ENCODE measurements at places on chromosomes 6 and 20.

DNA sequence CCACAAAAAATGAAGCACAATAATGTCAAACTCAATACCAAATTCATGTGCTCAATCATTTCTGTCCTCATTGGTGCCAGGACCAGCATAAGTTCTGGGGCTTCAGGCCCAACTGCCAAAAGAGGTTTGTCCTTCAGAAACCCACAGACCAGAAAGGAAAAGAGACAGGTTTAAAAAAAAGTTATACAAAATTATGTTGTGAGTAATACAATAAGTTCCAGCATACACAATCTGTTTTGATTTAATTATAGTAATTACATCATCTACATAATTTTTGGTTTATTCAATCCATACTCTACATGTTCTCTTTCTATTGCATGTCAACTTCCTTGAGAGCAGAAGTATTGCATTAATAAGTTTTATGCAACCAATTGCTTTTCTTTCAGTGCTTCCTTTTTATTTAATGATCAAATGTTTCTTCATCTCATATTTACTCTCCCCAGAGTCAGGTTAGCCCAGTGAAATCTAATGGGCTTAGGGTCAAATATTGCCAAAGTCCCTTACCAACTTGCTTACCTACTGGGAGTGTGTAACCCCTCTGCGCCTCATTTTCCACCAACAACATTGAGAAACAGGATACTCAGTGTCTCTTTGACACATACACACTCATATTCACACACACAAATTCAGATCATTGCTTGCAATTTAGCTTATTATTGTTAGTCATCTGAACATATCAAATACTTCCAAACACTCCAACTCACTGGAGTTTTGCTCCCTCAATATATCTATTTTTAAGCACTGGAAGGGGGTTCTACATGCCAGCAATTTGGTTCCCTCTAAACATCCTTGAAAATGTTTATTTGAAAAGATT, 424.4 kb upstream of the MARCKS start:
- no peak for DNase-seq

GRCh38 chr6:82968708-82969107, 96.9 kb downstream of the UBE3D start:
- DNase-seq, result no peak

GRCh38 chr20:15512916-15513315, 1060.3 kb downstream of the KIF16B start:
- DNase-seq, result no peak

- no peak for DNase-seq
Observed at GRCh38 chr6:87572883-87573282, 16.9 kb downstream of the RARS2 start.

- no peak for DNase-seq
Observed at GRCh38 chr6:36766399-36766945, 68.8 kb downstream of the RAB44 start.

GRCh38 chr6:92114091-92114675, 1305.2 kb downstream of the EPHA7 start:
- no peak for DNase-seq

GRCh38 chr20:57458400-57459160, 66.4 kb downstream of the CTCFL start:
- DNase-seq, result no peak

GRCh38 chr6:137800762-137801161, 66.3 kb upstream of the TNFAIP3 start:
- DNase-seq, result no peak

GRCh38 chr6:49225471-49225870, 237.6 kb downstream of the MMUT start:
- DNase-seq, result no peak

DNA sequence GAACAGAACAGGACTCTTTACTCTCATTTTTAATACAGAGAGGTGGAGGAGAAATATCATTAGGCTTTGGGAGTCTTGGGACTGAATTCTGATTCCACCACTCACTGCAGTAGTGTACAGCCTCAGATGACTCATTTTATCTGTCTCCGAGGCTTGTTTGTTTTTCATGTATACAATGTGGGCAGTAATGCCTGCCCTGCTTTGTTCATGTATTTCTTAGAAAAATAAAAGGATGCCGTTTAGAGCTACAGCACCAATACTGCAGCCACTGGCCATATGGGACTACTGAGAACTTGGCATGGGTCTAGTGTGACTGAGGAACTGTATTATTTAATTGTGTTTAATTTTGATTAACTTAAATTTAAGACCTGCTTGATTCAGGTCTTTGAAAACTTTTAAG, 41.2 kb upstream of the JAG1 start:
- no peak for DNase-seq

DNA sequence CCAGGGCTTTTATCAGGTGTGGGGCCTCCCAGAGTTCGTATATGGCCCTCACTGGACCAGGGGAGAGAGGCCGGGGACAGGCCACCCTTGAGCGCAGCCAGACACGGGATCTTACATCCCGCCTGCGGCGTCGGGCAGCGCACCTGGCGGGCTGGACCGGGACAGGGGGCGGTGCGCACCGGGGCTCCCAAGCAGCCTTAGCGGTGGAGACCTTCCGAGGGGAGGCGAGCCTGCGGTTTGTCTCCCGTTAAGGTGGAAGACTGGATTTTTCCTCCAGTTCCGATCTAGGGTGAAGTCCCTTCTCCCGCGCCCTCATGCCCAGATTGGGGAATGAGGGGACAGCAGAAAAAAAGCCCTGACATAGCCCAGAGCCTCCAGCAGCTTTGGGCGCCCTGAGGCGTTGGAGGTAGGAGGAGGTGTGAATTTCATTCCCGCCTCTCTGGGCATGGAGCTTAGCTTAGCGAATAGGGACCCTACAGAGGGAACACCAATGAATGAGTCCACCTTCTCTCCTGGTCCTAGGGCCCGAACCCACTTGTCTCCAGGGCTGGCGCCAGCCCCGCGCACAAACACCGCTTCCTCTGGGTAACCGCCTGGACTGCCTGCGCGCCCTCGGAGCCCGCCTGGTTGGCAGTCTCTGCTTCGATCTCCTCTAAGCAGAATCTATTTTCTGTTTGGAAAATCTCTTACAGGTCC, 6.7 kb upstream of the LAMP5 start:
- peak; percentile 33 for DNase-seq

DNA sequence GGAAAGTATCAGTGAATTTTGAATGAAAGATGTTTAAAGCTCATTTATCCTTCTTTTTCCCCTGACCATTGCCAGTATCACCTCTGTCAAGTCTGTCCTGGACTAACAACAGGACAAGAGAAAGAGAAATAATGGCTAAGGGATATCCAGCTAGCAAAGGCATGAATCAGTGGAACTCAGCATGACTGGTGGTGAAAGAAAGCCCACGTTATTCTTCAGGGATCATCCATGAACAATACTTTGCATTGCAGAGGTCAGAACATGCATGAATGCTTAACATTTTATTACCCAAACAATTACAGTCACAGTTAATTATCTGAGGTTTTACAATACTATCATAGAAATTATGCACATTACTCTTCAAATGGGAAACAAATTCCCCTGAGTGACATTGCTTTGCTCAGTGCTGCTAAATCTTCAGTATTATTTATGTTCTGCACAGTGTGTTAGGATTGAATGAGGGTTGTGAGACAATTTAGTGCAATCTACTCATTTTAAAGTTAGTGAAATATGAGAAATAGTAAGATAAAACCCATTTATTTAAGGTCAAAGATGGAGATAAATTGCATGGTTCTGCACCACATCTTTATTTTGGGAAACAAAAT, 350.7 kb downstream of the KHDRBS2 start:
- DNase-seq, result no peak

GRCh38 chr6:25637960-25638434, 14.0 kb upstream of the SCGN start:
- peak; percentile 61 for DNase-seq

DNA sequence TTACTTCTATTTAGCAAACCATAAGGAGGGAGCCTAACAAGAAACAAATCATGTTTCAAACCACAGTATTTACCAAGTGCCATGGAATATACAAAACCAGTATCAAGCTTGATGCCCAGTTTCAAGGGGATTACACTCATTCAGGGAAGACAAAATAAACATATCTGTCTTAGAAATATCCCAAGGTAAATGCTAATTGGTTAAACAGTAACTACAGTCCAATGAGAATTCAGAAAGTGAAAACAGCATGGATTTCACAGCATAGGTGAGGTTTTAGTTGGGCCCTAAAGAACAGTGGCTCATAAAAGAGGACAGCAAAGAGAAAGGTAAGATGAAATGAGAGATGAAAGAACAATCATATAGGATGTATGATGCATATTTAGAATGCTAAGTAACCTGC, 110.3 kb downstream of the CHD6 start:
- DNase-seq, result no peak

- no peak for DNase-seq
Observed at GRCh38 chr20:4929686-4930397, 71.5 kb downstream of the SLC23A2 start.

DNA sequence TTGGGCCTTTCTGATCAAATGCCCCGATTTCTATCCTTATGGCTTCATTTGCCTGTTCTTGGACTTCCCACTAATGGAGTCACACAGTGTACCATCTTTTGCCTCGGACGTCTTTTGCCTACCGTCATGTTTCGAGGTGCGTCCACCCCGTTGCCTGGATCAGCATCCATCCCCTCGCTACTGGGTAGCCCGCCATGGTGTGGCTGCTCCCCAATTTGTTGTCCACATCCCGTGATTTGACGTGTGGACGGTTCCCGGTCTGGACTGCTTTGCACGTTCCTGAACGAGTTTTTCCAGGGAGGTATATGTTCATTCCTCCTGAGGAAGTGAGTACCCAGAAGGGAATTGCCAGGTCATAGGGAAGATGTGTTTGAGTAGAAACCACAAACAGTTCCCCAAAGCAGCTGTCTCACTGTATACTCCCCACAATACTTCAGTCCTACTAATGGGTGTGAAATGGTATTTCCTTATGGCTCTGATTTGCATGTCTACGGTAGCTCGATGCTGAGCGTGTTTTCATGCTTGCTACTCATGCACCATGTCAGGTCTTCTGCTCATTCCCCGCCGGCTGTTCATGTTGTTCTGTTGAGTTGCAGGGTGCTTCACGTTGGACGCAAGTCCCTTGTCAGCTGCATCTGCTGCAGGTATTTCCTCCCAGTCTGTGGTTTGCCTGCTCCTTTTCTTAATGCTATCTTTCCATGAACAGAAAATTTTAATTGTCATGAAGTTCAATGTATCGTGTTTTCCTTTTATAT, 86.8 kb upstream of the AFDN start:
- DNase-seq, result no peak

DNA sequence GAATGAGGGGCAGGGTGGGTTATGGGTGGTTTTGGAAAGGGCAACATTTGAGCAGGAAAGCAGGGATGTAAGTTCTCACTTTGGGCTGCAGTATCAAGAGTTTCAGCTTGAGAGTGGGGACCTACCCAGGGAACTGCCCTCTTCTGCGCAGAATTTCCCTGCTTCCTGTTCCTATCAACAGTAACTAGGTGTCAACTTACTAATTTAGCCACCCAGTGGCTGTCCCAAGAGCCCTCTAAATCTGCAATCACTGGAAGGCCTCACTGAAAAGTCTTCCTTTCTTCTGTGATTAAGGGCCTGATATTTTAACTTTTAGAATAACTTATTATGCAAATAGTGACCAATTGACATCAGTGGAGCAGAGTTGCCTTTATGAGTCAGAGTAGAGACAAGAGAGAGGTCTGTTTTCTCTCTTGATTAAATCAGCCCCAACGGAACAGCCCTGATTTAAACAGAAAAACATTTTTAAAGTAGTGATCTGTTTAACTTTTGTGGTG, 118.2 kb upstream of the RIPOR2 start:
- no peak for DNase-seq

- no peak for DNase-seq
Observed at GRCh38 chr6:100806296-100806695, 74.8 kb downstream of the ASCC3 start.

GRCh38 chr20:52269321-52269720, 77.7 kb upstream of the ZFP64 start:
- no peak for DNase-seq

DNA sequence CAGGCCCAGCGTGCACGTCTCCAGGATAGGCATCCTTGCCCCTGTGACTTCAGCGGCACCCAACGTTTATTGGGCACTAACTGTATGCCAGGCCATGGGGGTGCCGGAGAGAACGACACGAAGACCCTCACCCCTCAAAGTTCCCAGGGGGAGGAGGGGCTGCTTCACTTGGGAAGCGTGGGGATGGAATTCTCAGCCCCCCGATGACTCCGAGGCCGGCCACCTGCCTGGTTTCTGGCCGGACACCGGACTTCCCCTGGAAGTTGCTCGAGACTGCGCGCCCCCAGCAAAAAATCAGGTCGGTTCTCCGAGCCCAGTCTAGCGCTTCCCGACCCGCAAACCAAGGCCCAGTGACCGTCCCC, 275 bp upstream of the MAVS start:
- DNase-seq, result no peak

DNA sequence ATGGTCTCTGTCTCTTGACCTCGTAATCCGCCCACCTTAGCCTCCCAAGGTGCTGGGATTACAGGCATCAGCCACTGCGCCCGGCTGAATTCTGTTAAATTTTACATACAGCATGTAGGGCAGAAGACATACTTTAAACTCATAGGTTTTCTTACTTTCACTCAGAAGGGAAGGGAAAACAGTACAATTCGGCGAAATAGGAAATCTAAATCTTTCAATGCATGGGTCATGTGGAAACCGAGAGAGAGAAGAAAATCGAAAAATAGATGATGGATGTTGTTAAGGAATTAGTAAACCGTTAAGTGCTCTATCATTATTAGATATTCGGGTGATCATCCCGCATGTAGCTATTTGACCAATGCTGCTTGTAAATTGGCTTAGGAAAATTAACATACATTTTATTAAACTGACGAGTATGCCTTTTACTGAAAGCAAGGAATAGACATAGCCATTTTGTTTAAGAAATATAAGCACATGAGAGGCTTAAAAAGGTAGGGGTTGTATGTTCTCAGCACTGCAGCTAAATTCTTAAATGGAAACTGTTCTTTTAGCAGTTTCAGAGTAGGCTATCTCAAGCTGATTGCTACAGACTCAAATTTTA, 164.7 kb upstream of the AGPAT4 start:
- DNase-seq, result no peak

- DNase-seq, result no peak
Observed at GRCh38 chr20:11350126-11351005, 567.3 kb upstream of the BTBD3 start.

DNA sequence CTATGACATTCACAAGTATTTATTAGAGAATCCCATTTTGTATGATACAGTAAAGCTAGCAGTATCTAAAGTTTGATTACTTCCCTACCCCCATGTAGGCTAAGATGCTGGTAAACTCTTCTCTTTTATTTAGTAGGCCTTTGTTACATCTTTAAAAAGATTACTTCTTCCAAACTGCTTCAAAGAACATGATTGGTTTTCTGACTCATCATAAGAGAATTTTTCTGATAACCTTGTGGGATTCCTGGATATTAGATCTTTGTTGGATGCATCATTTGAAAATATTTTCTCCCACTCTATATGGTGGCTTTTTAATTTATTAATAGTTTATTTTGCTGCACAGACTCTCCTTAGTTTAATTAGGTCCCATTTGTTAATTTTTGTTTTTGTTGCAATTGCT, 898.3 kb upstream of the ADGRB3 start:
- DNase-seq, result no peak

DNA sequence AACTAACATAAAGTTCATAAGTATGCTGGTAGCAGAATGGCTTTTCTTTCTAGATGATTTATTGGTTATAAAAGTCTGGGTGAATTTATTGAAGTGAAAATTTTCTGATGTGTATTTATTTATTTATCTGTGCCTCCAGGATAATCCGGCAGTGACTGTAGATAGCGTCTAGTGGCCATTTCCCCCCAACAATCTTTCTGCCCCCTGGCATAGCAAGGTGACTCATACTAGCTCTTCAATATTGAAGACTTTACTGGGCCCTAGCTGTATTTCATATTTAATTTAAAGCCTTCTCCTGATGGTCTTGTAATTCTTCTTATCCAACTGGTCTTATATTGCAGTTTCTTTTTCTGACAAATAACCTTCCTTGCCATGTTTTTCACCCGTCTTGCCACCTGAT, 154.1 kb upstream of the SGK1 start:
- no peak for DNase-seq

Data from WTC11 (cell line).